ENCODE measurements at places on chromosomes 6 and 20.
A peak's percentile ranks its signal among the peaks of the same experiment; 100 is the strongest.

GRCh38 chr20:63698739-63699465 lies 2.5 kb downstream of the TNFRSF6B start:
- DNase-seq, result peak; percentile 69

GRCh38 chr6:44682280-44682679 lies 294.8 kb downstream of the CDC5L start:
- no peak for DNase-seq

DNA sequence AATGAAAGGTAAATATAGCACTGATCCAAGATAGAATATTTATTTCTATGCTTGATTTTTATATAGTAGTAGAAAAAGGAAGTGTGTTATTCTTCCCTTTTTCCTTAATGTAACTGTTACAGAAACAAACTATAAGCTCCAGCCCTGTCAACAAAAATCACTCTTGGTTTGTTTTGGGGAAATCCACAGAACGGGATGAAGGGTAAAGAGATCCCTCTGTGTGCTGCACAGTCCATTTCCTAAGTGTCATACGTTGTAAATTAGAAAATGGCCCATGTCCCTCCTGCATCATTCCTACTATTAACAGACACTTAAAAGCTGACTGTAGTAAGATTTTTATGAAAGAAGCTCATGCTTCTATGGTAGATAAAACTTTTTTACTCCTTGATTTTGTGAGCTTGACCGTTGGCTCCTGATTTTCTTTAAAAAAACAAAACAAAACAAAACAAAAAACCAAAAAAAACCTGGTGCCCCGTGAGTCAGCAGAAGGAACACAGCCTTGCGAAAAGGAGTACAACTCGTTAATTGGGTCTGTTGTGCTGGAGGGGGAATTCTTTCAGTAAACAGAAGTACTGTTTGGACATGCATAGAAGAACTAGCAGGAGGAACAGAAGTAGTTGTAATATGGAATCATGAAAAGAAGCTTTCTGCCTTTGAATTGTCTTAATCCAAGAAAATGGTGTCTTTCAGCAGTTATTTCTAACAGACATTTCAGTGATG lies 67.5 kb downstream of the RTN4IP1 start:
- DNase-seq, result no peak

- DNase-seq, result no peak
These were observed 110.8 kb upstream of the MLN start for GRCh38 chr6:33914645-33915044.

DNA sequence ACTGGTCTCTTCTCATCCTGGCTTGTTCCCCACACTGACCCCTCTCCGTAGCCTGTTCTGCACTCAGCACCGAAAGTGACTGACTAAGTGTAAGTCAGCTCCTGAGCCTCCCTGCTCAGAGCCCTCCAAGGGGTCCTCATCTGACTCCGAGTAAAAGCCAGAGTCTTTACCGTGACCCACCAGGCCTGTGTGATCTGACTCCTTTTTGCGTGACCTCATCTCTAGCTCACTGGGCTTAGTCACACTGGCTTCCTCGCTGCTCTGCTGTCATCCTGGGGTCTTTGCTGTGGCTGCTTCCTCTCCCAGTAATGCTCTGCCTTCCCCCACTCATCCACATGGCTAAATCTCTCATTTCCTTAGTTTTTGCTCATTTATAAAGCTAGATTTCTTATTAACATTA lies 116.6 kb downstream of the PLCB4 start:
- no peak for DNase-seq

GRCh38 chr20:52963131-52963530 lies 9.0 kb upstream of the TSHZ2 start:
- no peak for DNase-seq

GRCh38 chr20:47547034-47547387 lies 45.3 kb downstream of the NCOA3 start:
- no peak for DNase-seq

- DNase-seq, result no peak
These were observed 602.8 kb upstream of the MMS22L start for GRCh38 chr6:97885828-97886227.

DNA sequence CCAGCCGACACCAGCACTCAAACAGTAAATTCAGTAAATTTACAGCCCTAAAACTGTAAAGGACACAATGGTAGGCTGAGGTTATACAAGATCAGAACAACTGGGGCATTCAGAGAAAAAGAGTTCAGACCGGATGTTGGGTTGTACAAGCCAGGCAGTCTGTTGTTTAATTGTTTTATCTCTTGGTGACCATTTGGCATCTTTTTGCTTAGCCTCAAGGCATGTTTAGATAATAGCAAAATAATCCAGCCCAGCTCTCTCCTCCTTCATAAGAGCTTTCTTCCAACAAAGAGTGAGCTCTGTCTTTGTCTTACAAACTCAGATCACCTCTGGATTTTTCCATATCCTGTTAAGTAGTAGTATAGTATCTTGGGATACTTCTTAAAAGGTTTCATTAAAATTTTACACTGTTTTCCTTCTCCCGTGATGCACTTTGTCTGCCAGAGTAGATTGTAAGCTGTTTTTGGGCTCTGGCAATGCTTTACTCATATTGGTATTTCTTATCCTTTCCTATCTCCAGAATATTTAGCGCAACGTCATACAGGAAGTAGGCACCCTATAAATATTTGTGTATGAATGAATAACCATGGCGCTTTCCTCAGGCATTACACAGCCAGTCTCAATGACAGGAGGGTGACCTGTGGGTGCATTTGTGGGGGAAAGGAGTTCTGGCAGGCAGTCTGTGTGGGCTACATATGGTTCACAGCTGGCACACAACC lies 35.6 kb upstream of the TRAM2 start:
- DNase-seq, result no peak

DNA sequence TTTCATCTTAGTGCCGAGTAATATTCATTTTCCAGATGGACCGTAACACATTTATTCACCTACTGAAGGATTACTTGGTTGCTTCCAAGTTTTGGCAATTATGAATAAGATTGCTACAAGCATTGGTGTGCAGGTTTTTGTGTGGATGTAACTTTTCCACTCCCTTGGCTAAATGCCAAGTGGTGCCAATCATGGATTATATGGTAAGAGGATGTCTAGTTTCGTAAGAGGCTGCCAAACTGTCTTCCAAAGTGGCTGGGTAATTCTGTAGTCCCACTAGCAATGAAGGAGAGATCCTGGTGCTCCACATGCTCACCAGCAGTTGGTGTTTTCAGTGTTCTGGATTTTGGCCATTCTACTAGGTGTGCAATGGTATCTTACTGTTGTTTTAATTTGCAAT lies 117.1 kb downstream of the IRF4 start:
- no peak for DNase-seq

DNA sequence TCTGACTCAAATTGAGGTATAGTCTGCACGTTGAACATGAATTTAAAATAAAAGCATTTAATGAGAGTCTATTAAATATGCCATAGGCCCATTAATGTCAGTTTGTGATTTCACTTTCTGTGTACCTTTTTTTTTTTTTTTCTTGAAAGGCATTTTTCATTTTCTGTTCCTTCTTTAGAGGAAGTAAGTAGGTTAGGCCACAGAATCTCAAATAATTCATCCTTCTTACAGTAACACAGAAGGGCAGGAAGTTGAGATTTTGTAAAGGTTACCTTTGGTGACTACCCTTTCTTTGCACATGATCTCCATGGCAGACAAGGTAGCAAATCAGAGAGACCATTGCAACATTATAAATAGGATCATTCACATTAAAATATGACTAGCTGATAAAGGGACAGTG lies 9.6 kb downstream of the L3MBTL3 start:
- no peak for DNase-seq

GRCh38 chr6:106620931-106621672 lies 8.2 kb downstream of the RTN4IP1 start:
- DNase-seq, result no peak

DNA sequence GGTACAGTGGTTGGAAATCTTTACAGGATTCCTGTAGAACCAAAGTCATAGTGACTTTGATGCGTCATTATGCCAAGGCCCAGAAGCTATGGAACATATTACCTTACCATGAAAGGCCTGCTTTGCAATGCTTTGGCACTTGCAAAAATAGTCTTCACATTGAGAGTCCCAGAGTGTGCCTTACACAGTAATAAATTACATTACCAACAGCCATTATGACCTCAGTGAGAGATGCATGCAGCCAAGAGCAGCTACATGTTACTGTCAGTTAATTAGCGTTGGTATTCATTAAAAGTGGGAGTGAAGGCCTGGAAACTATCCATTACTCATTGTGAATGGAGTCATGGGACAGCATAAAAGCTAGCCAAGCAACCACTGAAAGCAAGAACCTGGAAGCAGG lies 39.2 kb upstream of the HDDC2 start:
- DNase-seq, result no peak

GRCh38 chr6:41937472-41937860 lies 4.1 kb downstream of the CCND3 start:
- DNase-seq, result no peak

DNA sequence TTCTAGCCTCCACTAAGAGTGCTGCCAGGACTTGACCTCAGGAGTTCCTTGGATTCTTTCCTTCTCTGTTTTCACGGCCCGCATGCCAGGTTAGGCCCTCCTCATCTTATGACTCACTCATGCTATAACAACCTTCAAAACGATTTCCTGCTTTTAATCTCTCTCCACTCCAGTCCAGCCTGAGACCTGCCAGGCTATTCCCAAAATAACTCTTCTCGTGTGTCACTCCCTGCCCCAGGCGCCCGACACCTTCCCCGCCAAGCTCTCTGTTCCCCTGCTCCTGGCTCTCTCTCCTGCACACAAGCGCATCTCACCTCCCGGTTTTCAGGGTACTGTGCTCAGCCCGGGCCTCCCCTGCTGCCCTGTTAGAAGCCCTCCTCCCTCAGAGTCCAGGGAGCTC lies 64.1 kb upstream of the RPS6KA2 start:
- DNase-seq, result no peak

DNA sequence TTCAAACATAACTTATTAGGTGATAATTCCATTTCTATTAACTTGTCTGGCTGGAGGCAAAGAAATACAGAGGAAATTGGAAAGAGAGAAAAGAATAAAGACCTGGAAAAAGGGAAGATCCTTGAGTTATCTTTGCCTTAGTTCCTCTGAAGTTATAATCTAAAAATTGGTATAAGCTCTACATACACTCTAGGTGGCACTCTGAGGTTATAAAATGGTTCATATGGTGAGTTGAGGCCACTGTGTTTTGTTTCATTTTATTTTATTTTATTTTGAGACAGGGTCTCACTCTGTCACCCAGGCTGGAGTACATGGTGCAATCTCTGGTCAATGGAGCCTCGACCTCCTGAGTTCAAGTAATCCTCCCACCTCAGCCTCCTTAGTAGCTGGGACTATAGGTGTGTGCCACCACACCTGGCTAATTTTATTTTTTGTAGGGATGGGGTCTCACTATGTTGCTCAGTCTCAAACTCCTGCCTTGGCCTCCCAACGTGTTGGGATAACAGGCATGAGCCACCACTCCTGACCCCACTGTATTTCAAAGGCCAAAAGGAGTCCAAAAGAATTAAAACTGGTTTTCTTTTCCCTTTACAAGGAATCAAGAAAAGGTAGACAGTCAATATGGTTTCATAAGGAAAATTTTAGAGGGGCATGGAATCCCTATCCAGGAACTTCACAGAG lies 19.4 kb downstream of the GPX6 start:
- no peak for DNase-seq

DNA sequence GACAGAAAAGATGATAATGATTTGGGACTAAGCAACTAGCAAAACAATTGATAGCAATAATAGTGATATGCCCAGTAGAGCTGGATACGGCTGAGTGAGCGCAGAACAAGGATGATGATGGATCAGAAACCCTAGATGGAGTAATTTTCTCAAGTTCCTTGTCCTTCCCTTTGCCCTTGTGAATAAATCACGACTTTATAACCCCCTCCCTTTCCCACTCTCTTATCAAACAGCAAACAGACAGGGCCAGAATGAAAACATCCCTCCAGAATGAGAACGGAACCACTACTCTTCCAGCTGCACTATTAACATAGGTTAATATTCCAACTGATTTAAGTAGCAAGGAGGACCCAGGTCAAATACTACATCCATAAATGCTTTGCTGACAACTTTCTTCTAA lies 1.3 kb upstream of the MTFR2 start:
- DNase-seq, result no peak

DNA sequence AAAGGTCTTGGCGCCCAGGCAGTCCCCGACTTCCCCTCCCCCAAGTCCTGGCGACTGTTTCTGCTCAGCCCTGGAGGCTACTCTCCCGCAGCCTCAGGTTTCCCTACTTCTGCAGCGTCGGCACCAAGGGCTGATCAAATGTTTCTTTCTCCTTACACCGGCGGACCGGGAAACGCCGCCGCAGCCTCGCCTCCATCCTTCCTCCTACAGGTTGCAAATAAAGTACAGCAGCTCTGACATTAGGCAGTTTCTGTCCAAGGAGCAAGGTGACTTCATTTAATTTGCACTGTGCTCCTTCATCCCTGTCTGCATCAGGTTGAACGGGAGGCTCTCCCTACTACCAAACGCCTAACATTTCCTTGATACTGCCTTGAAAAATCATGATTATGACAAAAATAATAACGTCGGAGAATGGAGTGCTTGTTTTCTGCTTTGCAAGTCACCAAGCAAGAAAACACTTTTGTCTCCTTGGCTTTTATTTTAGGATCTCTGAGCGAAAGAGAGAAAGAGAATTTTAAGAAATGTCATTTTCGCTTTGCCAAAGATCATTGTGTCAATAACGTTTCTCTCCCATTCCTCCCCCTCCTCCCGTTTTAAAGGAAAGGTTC lies 1.0 kb downstream of the CLIC5 start:
- DNase-seq, result no peak

DNA sequence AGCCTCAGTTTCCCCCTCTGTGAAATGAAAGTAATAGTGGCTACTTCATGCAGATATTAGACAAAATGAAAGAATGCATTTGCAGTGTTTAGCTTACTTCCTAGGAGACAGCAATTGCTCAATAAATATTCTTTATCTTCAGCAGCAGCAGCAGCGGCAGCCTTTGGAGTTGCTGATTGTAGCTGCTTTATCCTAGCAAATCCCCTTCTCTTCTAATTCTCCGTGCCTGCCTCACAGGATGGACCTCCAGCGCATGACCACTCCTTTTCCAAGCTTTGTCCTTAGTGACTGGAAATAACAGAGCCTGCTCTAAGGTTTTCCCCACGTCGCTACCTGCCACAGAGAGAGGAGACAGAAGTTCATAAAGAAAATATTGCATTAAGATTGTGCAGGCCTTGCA lies 279.8 kb downstream of the TSHZ2 start:
- no peak for DNase-seq

DNA sequence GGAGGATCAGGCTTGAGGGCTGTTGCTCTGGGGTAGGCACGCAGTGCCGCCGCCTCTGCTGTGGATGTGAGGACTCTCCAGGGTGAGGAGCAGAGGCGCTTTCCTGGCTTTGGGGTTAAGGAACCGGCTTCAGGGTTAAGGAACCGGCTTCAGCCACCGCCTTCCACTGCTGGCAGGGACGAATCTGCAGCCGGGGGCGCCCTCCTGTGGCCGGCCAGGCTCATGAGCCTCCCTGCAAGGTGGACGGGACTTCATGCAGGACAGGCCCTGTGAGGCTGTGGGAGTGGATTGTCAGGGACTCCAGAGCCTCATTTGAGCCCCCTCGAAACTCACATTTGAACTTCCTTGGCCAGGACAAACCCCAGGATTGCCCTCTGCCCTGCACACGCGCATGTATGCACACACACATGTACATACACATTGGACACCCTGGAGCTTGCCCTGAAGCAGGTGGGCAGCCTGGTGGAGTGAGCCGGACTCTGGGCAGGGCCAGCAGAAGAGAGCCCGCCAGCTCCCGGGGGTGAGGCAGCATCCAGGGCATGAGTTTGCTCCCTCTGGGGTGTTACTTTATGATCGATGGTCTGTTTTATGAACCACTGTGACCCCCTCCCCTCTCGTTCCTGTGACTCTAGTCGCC lies 146.9 kb downstream of the PHACTR3 start:
- DNase-seq, result peak; percentile 53

All from AG09319 (cell line).